Activated naive CD8-positive, alpha-beta T cell treated with anti-CD3 and anti-CD28 coated beads, Interleukin-2, amount 10 ng/mL, durations not matched to agents 7 days and 5 days (primary cell): ENCODE measurements at places on chromosomes 6 and 20. TPM values are rescaled to one million over a fixed set of nuclear protein-coding genes. Genes with fewer than 3 reads are reported as not detected.

The SNAP91 gene
- not detected for total RNA-seq

The OPN5 gene
- not detected for total RNA-seq

The COL10A1 gene
- not detected for total RNA-seq

The SIRPA gene
- 1.5 TPM for total RNA-seq

DNA sequence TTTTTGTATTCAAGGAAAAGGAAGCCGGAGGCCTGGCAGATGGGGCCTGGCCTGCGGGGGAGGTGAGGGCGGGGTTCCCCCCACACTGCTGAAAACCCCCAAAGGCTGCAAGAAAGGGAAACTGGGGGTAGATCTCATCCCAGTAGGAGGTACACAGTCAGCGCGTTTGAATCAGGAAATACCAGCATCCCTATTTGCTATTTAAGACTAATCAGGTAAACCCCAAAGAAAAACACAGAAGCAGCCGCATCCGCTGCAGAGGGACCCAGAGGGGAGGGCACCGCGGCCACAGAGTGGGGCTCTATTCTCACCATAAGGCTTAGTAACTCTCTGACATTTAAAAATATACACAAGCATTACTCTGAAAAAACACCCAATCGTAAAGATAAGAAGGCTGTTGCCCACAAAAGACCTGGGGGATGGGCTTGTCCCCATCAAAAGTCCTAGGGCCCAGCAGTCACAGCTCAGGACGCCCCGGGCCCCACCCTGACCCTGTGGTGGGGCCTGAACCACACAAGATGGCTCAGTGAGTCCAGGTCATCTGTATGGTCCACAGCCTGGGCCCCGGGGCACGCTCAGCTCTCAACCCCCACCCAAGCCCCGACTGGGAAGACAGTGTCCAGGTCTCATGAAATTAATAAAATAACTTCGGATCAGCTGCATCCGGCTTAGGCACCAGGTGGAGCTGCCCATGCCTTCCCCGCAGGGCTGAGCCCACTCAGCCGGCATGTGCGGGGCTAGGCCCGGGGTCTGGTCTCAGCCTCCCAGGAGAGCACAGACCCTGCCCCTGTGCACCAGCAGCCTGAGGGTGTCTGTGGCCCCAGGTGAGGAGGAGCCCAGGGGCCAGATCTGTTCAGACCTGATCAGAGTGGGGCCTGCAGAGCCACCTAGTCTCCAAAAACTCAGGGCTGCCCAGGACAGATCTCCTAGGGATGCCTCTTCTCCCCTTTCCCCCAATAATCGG is 31.0 kb downstream of the KCNQ2 start:
- peaks cover 3% of the 10 kb centered on the region for H3K36me3 ChIP-seq
- H3K4me3 ChIP-seq = peak overlapping the region; percentile 61
- peaks cover 12% of the 10 kb centered on the region for H3K4me1 ChIP-seq
- peaks cover 8% of the 10 kb centered on the region for H3K27me3 ChIP-seq

DNA sequence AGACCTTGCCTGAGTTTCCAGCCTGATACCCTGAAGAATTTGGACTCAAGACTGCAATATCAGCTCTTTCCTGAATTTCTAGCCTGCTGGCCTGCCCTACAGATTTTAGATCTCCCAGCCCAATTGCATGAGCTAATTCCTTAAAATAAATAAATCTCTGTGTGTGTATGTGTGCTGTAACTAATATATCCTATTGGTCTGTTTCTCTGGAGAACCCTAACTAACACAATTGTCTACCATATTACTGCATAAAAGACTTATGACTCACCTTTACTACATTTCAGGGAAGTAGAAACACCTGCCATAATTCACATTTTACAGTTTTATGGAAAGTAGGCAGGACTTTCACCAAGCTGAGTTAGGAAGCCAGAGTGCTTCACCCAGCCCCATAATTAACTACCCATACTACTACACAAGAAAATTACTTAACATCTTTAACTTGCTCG is 90.7 kb upstream of the BEND6 start:
- no peak for DNase-seq
- no peak overlapping the region for H3K4me3 ChIP-seq
- no peaks in the 10 kb centered on the region for H3K4me1 ChIP-seq
- no peak overlapping the region for H3K27ac ChIP-seq

DNA sequence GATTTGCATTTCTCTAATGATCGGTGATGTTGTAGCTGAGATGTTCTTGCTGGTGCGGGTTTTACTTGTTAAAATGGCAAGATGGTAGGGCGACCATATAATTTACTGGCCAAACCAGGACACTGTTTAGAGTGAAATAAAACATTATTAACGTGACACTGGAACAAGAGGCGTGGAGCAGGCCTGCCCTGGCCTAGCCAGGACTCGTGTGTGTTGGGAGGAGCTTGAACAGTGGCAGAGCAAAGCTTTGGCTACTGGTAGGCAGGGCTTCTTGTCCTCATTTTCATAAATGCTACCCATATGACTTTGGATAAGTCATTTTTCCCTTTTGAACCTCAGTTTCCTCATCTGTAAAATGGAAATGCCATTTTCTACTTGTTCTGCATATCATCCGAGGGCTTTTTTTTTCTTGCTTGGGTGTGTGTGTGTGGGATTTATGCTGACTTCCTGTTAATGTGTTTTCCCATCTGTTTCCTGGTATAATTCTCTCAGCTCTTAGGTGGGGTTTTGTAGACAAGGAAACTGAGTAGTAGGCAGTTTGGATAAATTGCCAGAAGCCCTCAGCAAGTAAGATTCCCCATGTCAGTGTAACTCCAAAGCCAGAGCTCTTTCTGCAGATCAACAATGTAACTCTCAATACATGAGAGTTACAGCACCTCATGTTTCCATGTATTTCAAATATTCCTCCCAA is 81.7 kb downstream of the TOX2 start:
- no peak overlapping the region for H3K27ac ChIP-seq
- no peak overlapping the region for H3K4me3 ChIP-seq
- DNase-seq = no peak
- H3K36me3 ChIP-seq = peaks cover 6% of the 10 kb centered on the region
- peaks cover 30% of the 10 kb centered on the region for H3K27me3 ChIP-seq
- peaks cover 5% of the 10 kb centered on the region for H3K4me1 ChIP-seq

DNA sequence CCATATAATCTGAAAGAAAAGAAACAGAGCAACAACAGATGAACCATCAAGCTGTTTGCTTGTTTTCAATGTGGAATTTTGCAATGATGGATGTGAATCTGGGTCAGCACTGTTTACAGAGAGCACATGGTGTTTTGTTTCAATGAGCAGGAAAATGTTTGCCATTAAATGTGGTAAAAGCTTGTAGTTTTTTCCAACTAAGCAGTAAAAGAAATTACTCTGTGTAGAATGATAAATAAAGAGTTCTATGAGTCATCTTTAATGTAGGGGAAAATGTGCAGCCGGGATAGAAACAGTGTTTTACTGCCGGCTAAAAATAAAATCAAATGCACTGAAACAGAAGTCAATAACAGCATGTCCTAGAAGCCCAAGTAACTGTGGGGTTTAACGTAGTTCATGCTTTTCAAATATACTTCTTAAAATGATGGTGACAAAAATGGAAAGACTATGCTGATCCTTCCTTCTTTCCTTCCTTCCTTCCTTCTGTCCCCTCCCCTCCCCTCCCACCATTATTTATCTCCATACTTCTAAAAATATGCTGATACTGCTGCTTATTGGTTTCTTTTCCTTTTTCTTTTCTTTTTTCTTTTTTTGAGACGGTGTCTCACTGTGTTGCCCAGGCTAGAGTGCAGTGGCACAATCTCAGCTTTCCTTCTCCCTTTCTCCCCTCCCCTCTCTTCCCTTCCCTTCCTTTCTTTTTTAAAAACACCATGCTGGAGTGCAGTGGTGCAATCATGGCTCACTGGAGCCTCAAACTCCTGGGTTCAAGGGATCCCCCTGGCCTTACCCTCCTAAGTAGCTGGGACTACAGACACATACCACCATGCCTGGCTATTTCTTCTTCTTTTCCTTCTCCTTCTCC is 6.3 kb upstream of the NAA20 start:
- no peak overlapping the region for H3K4me3 ChIP-seq
- no peak overlapping the region for H3K27ac ChIP-seq
- no peak for DNase-seq
- no peaks in the 10 kb centered on the region for H3K36me3 ChIP-seq
